Stimulated activated CD8-positive, alpha-beta memory T cell treated with anti-CD3 and anti-CD28 coated beads, Interleukin-4, amount 100 ng/mL, for 1 hour (primary cell): ENCODE measurements at places on chromosomes 1 and 21.

DNA sequence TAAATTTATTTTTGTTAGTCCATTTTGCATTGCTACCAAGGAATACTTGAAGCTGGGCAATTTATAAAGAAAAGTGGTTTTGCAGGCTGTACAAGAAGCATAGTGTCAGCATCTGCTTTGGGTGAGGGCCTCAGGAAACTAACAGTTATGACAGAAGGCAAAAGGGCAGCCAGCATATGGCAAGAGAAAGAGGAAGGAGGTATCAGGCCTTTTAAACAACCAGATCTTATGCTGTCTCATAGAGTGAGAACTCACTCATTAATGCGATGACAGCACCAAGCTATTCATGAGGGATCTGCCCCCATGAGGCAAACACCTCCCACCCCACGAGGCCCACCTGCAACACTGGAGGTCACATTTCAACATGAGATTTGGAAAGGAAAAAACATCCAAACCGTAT lies 898.4 kb downstream of the KCNT2 start:
- no peak for DNase-seq

DNA sequence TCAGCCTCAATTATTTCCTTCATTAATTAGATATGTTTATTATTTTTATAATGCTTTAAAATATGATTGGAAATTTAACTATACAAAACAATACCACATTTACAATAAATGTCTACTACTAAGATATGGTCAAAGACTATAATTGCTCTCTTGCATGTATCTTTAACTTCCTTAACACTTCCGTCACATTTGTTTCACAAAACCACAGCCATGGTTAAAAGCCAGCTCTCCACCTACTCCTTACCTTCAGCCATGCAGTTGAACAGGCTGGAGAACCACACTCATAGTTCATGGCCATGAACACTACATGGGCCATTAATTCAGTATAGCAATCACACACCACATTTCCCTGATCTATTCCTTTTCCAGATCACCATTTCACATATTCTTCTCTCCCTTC lies 72.2 kb downstream of the NME7 start:
- DNase-seq = no peak

GRCh38 chr21:33661146-33661545 lies 18.8 kb downstream of the ITSN1 start:
- no peak for DNase-seq

GRCh38 chr1:13826591-13826990 lies 126.6 kb downstream of the PRDM2 start:
- no peak for DNase-seq

DNA sequence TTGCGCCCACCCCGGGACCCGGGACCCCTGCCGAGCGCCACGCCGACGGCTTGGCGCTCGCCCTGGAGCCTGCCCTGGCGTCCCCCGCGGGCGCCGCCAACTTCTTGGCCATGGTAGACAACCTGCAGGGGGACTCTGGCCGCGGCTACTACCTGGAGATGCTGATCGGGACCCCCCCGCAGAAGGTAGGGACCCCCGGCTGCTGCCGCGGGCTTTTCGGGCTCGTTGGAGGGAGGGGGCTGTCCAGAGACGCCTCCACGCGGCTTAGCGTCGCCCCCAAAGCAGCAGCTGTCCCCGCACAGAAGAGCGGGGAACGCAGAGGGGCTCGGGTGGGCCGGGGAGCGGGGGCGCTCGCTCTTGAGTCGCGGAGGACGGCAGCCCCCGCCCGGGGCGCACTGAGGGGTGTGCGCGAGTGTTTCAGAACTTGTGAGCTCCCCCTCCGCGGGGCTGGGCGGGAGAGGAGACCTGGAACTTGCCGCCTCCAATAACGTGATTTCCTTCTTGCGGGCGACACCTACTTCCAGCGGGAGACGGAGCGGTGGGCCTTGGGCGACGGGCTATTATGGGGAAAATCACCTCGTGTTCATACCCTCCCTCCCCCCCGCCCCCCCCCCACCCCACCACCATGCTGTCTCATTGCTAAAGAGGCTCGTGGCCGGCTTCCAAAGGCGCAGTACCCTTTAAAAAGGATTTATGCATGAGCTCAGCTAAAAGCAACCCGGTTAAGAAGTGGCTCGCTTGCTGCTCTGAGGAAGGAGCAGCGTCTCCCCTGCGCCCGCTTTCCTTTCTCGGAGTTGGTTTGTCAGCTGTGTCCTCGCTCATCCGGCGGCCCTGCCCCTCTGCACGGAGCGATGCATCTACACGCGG lies 664 bp downstream of the BACE2 start:
- no peak for DNase-seq

DNA sequence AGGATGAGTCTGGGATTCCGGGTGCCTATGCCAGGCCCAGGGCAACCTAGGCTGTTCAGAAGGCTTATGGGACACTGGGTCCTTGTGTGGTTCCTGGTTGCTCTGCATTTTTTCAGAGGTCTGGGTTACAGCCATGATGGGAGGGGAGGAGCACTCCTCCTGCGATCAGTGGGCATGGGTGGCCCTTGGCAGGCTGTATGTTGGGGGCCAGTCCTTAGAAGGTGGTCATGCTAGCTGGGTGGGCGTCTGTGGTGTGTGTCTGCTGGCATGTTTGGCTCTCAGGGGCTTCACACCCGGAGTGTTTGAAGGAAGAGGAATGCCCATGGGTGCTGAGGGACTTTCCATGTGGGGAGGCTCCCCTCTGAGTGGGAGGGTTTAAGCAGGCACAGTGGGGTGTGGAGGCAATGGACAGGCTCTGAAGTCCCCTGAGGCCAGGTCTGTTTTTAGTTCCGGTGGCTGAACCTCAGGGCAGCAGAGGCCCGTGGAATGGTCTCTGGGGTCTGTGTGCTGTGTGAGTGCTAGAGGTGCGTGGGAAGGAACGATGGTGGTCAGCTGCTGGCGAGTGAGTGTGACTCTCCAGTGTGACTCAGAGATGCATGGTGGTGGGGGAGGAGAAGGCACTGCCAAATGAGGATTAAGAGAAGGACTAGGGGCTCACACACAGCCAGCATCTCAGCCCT lies 25.3 kb downstream of the CACNA1E start:
- no peak for DNase-seq

- DNase-seq = no peak
Observed at GRCh38 chr1:36349241-36349671, 25.8 kb upstream of the EVA1B start.

GRCh38 chr1:169487133-169487532 lies 1.4 kb upstream of the SLC19A2 start:
- DNase-seq = no peak

DNA sequence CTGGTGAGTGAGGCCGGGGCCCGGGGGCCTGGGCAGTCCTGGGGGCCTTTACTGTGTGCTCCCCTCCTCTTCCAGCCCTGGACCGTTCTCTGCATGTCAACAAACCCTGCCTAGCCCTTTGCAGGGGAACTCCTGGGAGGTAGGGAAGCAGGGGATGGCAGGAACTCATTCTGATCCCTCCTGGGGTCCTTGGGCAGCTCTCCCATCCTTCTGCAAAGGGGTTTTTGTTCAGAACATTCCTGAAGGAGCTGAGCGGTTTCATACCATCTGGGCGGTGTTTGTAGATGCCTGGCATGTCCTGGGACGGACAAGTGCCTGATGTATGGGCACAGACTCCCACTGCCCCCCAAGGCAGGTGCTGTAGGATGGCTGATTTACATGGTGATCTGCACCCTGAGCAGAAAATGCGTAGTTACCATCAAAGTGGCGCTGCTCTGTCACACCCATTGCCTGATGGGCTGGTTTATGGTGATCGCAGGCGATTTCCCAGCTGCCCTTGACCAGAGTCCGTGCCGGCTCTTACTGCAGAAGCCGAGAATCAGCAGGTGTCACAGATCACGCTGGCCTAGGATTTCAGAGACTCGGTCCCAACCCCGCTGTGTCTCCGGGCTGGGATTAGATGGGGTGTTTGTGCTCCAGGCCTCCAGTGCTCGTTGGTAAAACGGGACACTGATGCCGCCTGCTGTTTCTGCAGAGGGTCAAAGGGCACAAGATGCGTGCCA lies 71.6 kb upstream of the TRAPPC10 start:
- no peak for DNase-seq

GRCh38 chr1:99557546-99558202 lies 88.2 kb upstream of the PALMD start:
- no peak for DNase-seq

GRCh38 chr1:145999321-146000024 lies 3.1 kb upstream of the TXNIP start:
- no peak for DNase-seq

DNA sequence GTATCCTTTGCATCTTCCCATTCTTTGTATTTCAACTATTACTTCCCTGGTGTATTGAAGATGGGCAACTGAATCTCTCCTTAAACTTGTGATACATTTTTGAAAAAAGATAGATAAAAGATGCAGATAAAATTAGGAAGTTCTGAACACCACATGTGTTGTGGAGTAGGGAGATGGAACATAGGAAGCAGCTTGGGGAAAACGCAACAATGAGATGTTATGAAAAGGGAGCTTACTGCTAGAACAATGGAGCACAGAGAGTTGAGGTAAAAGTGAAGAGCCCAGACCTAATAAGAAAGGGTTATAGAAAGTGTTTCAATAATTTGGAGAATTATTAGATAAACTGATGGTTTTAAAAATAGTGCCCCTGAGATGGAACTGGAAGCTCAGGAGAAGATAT lies 20.9 kb downstream of the GNAI3 start:
- DNase-seq = no peak

DNA sequence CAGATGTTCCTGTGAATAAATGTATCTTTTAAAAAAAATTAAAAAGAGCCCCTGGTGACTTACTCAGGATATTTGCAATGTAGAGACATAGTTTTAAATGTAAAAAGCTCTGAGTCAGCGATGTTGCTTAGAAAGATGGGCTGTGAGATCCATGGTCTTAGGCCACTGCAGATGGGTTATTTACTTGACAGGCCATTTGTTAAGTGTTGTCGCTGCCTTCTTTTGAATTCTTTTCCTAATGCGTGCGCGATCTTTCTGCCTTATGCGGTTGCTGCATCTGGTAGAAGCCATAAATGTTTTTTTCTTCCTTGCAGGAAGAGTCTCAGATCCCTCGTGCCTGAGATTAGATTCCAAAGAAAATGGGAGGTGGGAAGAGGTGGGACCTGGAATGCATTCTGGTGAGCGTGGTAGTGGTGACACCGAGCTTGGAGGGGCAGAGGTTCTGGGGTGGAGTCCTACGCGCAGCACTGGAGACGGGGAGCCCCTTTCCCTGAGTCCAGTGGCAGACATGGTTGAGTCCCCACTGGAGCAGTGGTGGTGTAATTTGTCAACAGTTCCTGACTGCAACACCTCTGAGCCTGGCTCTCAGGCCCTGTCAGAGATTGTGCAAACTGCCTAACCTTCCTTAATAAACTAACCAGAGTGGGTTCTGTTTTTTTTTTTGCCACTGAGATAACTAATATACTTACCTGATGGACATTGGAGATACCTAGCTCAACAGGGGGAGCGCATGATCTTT lies 197.2 kb downstream of the HHAT start:
- no peak for DNase-seq
